ENCODE measurements at places on chromosomes 6 and 20.

DNA sequence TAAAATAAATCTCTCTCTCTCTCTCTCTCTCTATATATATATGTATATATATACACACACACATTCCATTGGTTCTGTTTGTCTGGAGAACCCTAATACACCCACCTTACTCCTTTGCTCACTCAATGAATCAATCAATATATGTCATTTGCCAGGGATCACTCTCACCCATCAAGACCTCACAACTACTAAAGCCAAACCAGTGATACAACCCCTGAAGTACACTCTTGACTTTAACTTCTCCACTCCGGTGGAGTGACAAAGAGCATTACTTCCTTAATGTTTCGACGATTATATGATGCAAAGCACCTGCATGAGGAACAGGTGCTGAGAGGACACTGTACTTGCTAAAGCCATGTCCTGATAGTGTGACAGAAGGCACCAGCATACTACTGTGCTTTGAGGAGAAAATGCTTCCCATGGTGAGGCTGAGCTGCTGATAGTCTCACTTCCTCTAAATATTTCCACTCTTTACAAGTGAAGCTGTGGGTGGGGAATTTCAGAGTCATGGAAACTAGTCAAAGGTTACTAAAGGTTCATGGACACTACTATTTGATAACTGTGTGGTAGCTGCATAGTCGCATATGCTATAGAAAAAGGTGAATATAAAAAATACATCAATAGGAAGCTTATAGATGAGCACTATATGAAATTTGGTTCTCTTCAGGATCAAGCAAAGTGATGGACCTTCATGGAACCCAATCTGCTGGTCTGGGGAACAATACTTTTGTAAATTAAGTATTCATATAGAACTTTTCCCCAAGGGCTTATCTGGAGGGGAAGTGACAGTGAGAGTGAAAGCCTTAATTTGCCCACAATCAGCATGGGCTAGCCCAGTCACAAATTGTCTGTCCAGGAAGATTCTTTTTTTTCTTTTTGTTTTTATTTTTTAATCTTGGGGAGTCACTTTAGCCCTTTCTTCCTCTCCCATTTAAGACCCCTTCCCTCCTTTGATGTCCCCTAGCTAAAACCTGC, 141.9 kb upstream of the NEDD9 start:
- DNase-seq = peak; percentile 53

GRCh38 chr20:58459058-58459750, 56.0 kb downstream of the APCDD1L start:
- DNase-seq = peak; percentile 48

- DNase-seq = peak; percentile 78
Measured at GRCh38 chr6:38493931-38494547, 145.7 kb downstream of the BTBD9 start.

- DNase-seq = no peak
Measured at GRCh38 chr20:36367907-36368799, 62.0 kb downstream of the DLGAP4 start.

- DNase-seq = no peak
Measured at GRCh38 chr6:56507517-56507916, 135.2 kb downstream of the DST start.

GRCh38 chr6:5749651-5750215, 257.0 kb downstream of the NRN1 start:
- DNase-seq = no peak
